Amniotic stem cell (primary cell): ENCODE measurements at places on chromosomes 2 and 18.

- no peak for DNase-seq
Measured at GRCh38 chr2:166758956-166759355, 129.3 kb upstream of the XIRP2 start.

DNA sequence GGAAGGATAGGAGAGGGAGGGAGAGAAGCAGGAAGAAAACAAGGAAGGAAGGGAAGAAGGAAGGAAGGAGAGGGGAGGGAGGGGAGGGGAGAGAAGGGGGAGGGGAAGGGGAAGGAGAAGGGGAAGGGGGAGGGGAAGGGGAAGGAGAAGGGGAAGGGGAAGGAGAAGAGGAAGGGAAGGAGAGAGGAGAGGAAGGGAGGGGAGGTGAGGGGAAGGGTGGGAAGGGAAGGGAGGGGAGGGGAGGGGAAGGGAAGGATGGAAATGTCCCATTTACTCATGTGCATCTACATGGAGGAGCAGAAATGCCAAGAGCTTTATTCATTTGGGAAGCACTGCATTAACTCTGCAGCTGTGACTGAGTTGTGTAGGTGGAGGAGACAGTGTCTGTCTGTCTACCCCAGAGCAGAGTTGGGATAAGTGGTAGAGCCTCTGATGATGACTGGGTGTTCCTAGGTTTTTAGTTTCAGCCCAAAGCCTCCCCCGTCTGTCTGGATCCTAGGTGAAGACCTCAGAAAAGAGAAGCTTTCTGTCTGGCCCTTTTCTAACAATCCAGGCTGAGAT is 131.3 kb downstream of the COL6A3 start:
- DNase-seq, result no peak

GRCh38 chr18:45785134-45785533 is 40.3 kb upstream of the SIGLEC15 start:
- DNase-seq, result no peak

DNA sequence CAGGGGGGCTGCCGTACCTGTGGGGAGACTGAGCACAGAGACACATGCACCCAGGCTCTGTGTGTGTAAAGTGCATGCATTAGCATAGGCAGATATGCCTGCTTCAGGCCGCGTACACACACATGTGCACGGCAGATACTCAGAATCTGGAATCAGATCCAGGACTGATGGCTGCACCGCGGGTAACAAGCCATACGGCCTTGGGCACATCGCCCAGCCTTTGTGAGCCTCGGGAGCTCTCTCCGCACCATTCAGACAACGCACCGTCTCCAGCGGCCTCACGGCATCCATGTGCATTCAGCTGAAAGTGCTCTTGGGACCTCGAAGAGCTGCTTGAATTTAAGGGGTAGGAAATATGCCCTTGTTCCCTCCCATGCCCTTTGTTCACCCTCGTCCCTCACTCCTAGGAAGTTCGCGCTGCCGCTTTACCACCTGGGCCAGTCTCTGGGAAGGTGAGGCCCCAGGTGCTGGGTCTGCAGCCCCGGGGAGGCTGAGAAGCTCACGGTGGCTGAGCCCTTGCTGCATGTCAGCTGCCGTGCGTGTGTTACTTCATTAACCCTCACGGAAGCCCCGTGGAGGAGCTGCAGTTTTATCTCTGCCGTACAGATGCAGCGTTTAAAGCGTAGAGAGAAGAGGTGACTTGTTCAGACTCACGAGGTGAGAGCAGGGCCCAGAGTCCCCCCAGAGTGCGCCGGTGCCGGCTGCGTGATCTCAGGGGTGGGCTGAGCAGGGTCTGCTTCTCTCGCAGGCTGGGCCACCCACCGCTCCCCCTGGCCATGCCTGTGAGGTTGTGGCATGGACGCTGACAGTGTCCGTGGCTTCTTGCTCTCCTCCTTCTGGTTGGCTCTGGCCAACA is 377.7 kb upstream of the MYT1L start:
- no peak for DNase-seq

- no peak for DNase-seq
Measured at GRCh38 chr2:123530004-123530403, 495.1 kb upstream of the CNTNAP5 start.

DNA sequence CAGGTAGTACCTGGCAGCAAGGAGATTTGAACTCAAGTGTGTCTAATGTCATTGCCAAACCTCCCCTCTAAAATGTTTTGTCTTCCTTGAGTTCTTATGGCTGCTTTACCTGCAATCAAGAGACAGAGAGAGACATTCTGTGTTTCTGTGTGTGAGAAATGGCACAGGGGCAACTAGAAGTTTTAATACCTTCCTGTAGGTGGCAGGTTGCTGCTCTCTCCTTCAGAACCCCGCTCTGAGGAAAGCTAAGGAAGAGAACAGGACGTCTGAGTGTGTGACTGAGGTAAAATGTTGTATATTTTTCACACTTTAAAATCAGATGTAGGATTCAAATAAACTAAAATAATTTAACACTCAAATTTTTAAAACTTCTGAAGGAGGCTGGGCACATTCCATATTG is 19.2 kb downstream of the DTNA start:
- no peak for DNase-seq

GRCh38 chr2:437756-438393 is 150.0 kb upstream of the ALKAL2 start:
- DNase-seq, result no peak

DNA sequence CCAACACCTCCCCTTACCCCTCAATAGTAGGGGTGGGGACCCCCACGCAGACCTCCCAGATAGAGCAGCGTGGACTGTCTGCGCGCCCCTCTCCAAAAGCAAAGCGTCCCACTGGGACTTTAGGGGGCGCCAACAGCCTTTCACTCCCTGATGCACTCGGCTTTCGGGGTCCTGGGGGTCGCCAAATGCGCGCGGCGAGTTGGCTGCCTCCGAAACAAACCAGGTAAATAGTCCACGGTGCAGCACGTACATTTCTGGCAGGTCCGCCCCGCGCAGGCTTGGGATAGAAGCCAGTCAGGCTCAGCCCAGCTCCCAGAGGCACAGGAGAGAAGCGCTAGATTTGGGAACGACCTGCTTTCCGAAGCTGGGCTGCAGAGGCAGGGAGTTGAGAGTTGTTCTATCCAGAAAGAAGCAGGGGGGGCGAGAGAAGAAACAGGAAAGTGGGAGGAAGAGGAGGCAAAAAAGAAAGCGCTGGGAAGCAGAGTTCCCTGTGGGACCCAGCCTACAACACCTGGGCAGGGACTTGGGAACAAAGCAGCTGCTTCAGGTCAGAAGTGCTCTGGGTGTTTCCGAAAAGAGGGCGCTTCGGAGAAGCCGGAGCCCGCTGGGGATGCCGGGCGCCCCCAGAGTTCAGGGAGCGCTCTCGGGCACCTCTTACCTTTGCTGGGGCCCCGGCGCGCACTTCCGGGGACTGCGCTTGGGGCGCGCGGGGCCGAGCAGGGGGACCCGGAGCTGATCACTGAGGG is 544 bp downstream of the EVA1A start:
- DNase-seq, result no peak

DNA sequence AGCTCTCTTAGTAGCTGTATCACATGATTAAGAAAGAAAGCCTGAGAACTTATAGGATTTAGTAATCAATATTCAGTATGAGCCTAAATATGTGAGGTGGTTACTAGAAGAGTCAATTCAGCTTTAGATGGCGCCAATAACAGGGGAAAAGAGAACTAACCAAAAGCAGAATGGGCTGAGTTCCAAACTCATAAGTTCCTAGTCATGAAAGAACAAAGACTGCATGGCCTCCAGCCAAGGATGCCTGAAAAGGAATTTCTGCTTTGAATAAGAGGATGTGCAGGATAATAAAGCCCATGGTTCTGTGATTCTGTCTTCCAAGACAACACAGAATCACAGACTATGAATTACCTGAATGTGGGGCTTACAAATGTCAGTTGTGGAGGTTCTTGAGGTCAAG is 196.5 kb downstream of the SATB2 start:
- DNase-seq, result no peak

GRCh38 chr2:85663594-85664565 is 4.1 kb downstream of the SFTPB start:
- DNase-seq, result no peak

DNA sequence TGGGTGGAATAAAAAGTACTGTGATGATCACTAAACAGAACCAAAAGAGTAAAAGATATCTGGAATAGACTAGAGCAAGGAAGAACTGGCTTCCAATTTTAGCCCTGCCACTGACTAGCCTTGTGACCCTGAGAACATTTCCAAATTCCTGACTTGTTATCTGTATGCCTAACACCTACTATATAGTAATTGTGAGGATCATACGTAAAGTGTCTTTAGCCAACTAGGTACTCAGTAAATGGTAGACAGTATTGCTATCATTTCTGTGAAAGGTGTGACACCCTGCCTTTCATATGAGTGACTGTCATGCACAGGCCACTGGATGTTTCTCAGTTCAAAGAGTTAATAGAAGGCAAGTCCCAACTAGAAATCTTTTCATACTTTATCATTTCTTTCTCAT is 29.8 kb downstream of the CYTIP start:
- DNase-seq, result no peak

DNA sequence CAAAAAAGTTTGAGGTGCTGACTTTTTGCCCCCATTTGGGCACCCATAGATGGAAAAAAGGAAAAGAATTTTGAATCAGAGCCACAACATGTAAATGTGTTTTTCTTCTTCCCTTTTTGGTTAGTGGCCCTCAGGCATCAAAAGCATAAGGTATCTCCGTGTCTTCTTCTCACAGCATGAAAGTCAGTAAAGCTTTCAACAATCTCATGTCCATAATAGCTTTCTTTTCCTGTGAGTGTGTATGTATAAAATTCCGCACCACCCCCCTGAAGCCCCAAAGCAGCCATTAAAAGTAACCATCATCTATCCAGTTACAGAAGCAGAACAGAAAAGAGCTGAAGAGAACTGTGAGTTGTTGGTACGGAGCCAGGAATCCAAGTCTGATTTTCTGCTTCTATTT is 1539.7 kb upstream of the ACVR2A start:
- DNase-seq, result no peak

DNA sequence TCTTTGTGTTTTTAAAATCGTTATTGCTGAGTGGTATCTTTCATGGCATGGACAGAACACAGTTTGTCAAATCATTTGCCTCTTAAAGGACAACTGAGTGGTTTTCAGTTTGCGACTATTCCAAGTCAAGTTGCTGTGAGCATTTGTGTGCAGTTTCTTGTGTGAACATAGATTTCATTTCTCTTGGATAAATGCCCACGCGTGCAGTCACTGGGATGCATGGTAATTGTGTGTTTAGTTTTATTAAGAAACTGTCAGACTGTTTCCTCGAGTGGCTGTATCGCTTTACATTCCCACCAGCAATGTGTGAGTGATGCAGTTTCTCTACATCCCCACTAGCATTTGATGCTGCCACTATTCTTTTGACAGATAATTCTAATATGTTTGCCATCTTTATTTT is 154.0 kb upstream of the ARL4C start:
- no peak for DNase-seq

DNA sequence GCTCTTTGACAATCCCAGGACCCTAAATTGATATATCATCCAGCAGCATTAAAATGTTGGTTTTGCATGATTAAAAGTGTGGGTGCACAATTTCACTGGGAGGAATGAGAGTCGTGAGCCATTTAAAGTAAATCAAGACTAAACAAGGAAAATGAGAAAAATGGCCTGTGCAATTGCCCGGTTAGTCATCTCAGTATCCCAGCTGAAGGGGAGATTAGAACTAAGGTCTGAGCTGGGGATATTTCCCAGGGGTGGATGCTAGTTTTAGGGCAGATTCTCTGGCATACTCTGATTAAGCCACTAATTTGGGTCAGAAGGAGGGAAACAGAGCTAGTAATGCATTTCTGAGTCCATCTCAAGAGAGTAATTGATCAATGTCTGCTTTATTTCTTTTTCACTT is 177.2 kb downstream of the EN1 start:
- DNase-seq, result no peak

GRCh38 chr2:127531221-127531648 is 4.2 kb upstream of the MYO7B start:
- DNase-seq, result no peak

GRCh38 chr2:104831742-104832141 is 22.2 kb upstream of the POU3F3 start:
- DNase-seq, result no peak

DNA sequence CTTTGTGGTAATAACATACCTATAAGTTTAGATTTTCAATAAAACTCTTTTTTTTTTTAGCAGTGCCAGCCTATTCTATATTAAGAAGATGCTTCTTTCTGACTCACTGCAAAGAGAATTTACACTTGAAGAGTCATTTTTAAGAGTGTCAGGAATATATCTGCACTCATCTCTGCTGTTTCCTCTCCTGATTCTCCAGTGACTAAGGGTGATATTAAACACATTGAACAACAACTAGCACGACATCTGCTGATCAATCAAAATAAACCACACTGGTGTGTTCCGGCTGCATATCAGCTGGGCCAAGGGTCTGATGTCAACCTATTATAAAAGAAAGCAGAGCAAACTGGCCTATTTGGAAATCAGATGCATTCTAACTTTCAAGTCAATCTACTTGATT is 15.0 kb downstream of the RAB27B start:
- DNase-seq, result no peak

DNA sequence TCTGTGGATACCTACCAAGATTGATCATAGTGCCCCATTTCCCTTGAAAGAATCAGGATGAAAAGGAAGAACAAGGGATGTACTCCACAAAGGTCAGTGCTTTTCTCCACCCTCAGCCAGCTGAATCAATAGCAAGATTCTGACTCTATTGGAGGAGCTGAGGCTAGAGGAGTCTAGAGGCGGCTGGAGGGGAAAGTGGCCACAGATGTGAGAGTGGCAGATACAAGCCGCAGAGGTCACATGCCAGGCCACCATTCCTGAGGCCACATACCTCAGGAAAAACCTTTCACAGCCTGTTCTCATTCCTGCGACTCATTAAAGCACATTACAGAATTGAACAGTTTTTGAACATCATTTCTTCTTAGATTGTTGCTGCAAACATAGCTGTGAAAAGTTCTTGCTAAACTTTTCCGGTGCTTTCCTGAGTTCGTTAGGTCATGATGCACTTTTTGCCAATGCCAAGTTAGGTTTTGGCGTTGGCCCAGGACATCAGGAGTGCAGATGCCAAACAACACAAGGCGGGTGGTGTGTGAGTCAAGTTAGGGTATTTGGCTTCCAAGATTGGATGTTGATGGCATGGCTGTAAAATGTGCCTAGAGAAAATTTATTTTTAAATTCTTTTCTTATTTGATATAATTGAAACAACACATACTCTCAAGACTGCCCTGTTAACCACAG is 160.7 kb upstream of the SP5 start:
- no peak for DNase-seq

- no peak for DNase-seq
Measured at GRCh38 chr2:188047735-188048134, 243.9 kb upstream of the GULP1 start.

DNA sequence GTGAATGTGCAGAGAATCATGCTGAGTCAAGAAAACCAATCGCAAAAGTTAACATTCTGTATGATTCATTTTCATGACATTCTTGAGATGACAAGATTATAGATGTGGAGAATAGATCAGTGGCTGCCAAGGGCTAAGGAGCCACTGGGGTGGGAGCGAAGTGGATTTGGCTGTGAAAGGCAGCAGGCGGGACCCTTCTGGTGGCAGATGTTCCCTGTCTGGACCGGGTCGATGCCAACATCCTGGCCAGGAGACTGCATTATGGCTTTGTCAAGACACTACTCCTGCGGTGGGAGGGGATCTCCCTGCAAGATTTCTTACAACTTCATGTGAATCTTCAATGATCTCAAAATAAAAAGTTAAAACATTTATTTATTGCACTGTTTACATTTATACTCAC is 427.9 kb downstream of the GALR1 start:
- no peak for DNase-seq
